Cortex of kidney (tissue), 1 donor: ENCODE measurements at places on chromosomes 1 and 21.

DNA sequence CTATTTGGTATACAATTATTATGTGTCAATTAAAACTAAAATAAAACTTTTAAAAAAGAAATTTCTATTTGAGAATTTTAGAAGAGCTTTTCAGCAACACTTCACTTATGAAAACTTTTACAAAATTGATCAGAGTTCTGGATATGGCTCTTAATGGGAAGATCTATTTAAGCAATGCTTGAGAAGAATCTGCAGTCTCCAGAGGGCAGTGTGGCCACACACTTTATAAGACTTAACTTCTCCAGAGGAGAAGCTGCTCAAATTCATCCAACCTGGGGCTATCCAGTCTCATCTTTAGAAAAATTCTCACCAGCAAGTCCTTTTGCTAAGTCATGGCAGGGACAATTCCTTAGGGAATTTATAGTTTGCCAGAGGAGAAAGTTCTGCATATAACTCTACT is 25.2 kb upstream of the AGO1 start:
- no peak for DNase-seq

- DNase-seq: no peak
These were observed 166.8 kb downstream of the ZNF281 start for GRCh38 chr1:200243042-200243437.

GRCh38 chr1:95098196-95098595 is 19.0 kb upstream of the TLCD4 start:
- DNase-seq: no peak

- no peak for DNase-seq
These were observed 38.1 kb upstream of the STUM start for GRCh38 chr1:226510453-226510852.

DNA sequence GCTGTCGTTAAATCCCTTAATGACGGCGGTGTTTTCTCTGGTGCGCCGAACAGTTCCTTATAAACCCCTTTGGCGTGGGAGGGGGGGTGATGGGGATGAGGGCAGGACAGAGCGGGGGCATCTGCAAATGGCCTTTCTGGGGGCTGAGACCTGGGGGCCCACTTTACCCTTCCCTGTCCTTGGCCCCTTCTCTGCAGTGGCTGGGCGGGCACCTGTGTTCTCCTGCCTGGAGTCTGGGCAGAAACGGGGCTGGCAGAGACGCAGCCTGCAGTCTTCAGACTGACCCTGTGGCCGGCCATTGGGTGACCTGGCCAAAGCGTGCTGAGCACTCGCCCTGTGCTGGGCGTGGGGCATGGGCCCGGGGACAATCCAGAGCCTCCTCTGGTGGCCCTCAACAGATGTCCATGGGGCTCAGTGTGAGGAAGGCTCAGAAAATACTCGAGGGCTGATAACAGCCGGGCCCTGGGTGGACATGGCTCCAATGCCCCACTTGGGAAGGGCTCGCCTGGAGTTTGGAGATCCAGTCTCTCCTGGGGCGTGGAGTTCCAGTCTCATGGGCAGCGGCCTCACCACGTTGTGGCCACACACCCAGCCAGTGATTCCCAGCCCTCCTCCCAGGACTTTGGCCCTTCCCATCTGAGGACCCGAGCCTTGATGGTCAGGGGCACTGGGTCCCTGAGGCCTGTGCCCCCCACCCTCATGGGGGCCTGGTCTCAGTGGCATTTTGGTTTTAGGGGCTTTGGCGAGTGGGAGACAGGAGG is 50.8 kb upstream of the ACTRT2 start:
- DNase-seq: no peak

DNA sequence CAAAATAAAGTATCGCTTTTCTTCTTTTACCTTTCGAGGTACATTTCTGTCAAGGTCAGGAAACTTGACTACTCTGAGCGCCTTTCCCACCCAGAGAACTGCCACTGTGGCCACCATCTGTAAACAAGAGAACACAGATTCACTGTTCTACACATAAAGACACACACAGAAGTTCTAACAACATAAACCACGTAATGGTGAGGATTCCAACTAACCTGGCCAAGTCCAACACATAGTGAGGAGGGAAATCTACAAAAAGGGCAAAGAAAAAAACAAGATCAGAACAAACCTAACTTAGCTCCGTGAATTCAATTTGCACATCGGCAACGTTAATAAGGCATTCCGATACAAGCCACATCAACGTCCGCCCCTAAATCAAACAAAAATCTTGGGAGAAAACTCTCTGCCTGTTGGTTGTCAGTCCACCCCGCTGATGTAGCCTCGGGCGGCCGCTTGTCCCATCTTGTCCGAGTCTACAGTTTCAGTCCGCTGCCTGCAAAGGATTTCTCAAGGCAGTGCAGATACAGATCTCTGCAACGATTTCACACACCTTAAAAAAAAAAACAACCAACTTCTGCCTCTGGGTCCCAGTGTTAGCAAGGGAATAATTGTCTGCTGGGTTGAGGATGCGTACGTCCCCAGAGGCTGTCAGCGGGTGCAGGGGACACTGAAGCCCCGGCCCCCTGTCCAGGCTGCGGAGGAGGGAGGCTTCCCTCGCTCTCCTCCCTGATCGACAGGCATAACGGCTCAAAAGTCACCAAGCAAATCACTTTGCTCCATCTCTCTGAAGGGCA is 1.0 kb downstream of the SLC35D1 start:
- DNase-seq: no peak

DNA sequence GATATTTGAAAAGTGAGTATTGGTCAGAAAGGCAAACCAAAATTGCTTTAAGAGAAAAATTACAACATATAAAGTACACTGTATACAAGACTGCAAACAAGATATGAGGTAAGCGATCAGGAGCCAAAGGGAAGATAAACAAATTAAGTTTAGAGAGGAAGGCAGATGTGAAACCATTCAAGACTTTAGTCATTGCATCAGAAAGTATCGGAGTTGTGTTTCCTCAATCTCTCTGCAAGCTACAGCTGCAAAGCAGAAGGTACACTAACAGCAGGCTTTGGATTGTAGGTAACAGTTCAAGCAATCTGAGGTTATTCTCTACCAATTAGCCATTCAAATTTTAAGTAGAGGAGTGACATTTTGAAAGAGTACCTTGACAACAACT is 21.3 kb upstream of the TLCD4 start:
- no peak for DNase-seq

- no peak for DNase-seq
These were observed 37.3 kb downstream of the PLEKHO1 start for GRCh38 chr1:150186789-150187559.

DNA sequence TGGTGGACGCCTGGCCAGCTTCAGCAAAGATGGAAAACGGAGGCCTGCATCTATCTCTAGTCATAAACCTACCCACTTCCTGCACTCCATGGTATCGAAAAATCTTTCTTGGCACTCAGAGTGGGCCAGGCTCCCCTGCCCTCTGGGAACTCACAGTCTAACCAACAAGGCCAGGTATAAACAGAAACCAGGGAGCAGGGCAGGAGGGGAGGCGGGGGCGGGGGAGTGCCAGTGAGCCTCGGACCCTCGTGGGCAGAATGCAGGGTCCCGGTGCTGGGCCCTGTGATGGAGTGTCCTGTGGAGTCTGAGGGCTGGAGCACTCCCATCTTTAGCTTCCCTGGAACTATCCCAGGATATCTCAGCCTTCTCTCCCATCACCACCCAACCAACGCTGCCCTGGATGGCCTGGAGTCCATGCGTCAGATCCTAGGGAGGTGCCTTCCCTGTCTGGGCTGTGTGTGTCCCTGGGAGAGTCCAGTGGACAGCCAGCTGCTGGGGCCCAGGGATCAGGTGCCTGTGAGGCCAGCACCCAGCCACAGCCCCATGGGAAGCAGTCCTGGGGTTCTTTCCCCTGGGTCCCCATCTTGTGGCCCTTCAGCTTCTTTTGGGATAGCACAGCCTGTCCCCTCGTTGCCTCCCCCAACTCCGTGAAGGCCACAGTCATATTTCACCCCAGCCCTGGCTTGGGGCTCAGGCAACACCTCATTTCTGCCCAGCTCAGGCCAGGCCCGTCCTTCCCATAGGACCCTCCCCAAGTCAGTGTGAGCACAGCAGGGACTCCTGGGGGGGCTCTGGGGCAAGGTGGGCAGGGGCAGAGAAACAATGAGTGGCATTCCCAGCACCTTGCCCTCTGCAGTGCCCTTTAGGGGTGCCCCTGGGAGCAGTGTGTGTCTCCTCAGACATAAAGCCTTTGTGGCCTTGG is 1.1 kb upstream of the EPS8L3 start:
- no peak for DNase-seq

- no peak for DNase-seq
These were observed 24.8 kb upstream of the CLDN8 start for GRCh38 chr21:30240661-30241060.

DNA sequence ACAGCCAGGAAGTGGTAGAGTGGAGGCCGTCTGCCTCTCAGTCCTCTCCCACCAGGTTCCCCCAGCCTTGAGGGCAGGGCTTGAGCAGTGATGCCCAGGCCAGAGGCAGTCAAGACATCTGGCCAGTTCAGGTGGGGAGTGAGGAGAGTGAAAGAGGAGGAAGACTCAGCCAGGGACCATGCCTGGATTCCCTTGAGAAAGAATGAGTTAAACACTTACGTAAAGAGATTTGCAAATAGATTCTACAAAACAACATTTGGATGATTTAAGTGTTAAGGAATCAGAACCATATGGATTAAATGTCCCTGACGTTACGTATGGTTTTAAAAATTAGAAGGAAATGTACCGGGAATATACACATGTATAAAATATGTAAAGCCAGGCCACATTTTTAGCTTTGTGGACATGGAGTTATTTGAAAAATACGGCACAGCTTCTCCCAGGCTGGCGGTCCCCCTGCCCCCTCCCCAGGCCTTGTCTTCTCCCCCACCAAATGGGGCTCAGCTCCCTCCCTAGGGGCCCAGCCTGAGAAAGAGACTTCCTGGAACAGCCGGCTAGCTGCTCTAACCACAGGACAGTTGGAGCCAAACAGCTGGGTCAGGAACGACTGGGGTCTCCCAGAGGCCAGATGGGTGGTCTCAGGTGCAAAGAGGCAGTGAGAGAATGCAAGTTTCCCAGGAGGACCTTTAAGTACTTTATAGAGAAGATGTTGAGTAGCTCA is 188.3 kb upstream of the EDN2 start:
- no peak for DNase-seq

- DNase-seq: no peak
These were observed 27.7 kb downstream of the PPP1R12B start for GRCh38 chr1:202376247-202376646.

DNA sequence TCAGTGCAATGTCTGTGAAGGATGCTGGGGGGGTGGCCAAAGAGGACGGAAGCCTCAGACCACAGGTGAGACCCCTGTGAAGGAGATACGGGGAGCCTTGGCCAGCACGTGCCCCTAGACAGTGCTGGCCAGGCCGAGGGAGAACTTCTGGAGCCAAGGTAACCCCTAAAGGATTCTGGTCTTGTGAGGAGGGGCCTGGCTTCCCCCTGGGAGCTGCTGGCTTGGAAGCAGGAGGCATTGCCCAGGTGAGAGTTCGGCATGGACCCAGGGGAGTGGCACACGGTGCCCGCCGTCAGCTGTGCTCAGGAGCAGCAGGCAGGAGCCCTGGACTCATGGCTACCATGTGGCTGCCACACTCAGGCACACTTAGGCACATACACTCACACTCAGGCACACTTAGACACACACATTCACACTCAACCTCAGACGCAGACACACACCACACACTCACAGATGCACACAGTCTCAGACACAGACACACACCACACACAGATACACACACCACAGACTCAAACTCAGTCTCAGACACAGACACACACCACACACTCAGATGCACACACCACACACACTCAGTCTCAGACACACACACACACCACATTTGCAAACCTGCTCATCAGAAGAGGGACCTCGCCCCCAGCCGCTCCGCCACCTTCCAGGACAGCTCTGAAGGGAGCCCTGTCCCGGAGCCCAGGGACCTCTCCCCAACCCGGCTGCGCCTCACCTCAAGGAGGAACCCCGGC is 1.1 kb upstream of the COL6A2 start:
- DNase-seq: no peak

- no peak for DNase-seq
These were observed 43.1 kb downstream of the IL12RB2 start for GRCh38 chr1:67350783-67351182.

GRCh38 chr1:6116137-6116536 is 64.0 kb downstream of the CHD5 start:
- DNase-seq: no peak

- no peak for DNase-seq
These were observed 77.4 kb downstream of the ACBD6 start for GRCh38 chr1:180424848-180425457.

- DNase-seq: no peak
These were observed 864.3 kb upstream of the ADAMTS5 start for GRCh38 chr21:27831177-27831576.

DNA sequence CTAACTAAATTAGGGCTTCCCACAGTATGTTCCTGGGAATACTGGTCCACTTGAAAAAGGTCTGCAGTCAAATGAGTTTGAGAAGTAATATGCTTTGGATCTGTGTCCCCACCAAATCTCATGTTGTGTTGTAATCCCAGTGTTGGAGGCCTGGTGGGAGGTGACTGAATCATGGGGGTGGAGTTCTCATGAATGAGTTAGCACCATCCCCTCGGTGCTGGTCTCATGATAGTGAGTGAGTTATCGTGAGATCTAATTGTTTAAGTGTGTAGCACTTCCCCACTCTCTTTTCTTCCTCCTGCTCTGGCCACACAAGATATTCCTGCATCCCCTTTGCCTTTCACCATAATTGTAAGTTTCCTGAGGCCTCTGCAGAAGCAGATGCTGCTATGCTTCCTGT is 16.9 kb upstream of the DMRTB1 start:
- no peak for DNase-seq

GRCh38 chr1:33237579-33237978 is 18.7 kb upstream of the ZNF362 start:
- DNase-seq: no peak

DNA sequence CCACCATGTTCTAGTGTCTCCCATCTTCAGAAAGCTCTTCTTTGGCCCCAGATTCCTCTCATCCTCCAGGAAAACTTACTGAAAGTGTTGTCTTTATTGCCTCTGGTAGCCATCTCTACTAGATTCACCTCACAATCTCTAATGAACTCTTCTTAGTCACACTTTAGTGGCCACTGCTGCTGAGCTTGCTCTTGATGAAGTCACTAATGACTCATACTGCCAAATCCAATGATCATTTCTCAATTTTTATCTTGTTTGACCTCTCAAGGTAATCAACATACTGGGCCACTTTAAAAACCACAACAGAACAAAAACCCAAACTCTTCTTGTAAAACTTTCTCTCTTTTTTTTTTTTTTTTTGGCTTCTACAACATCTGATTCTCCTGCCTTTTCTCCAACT is 196.4 kb downstream of the LHX8 start:
- no peak for DNase-seq

DNA sequence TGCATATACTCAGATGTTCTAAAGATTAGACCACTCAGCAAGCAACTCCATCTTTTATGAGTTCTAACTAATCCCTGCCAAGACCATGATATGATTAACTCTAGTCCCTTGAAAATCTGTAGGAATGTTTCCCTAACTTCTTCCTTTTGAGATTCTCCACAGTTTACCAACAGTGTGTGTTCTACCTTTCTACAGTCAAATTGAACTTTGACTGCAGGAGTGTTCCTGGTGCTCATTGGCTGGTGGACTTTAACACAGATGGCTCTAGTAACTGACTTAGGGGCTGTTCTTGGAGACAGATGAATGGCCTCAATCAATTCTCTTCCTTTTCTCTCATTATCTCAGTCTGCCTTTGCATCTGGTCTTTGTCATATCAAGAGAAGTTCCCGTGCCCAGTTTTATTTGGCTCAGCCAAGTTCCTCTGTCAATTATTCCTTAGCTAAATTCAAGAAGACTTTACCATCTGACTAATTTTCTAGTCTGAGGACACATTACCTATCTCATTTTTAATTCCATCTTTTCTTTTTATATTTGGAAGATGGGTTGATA is 643.9 kb upstream of the CAMK1G start:
- no peak for DNase-seq

GRCh38 chr1:212930986-212931678 is 19.2 kb upstream of the VASH2 start:
- DNase-seq: no peak
